Right atrium auricular region (tissue), 2 donors: ENCODE measurements at places on chromosomes 7 and 10.
A peak's percentile ranks its signal among the peaks of the same experiment; 100 is the strongest.

DNA sequence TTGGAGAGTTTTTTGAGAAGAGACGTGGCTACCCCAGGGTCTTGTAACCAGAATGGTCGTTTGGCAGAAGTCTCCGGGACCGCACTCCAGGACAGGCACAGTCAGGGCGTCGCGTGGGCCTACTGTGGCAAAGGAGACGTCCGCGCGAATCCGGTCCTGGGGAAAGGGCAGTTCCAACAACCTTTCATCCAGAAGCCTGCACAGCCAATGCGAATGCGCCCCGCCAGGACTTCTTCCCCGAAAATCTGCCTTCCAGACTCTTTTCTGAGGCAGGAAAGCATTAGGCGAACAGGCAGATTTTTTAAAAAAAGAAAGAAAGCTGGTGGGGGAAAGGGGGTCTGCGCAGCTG is 2.0 kb downstream of the HPSE2 start:
- no peak for DNase-seq

DNA sequence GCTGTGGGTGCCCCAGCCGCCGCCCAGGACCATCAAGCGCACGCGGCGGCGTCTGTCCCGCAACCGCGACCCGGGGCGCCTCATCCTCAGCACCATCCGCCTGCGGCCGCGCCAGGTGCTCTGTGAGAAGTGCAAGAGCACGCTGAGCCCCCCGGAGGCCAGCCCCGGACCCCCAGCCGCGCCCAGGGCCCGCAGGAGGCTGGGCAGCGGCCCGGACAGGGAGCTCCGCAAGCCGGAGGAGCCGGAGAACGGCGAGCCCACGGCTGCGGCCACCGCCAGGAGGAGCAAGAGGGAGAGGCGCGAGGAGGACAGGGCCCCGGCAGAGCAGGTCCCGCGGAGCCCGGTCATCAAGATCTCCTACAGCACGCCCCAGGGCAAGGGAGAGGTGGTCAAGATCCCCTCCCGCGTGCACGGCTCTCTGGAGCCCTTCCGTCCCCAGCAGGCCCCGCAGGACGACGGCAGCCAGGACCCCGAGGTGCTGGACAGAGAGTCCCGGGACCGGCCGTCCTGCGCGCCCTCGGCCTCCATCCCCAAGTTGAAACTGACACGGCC is 8.0 kb downstream of the PWWP2B start:
- no peak for DNase-seq

DNA sequence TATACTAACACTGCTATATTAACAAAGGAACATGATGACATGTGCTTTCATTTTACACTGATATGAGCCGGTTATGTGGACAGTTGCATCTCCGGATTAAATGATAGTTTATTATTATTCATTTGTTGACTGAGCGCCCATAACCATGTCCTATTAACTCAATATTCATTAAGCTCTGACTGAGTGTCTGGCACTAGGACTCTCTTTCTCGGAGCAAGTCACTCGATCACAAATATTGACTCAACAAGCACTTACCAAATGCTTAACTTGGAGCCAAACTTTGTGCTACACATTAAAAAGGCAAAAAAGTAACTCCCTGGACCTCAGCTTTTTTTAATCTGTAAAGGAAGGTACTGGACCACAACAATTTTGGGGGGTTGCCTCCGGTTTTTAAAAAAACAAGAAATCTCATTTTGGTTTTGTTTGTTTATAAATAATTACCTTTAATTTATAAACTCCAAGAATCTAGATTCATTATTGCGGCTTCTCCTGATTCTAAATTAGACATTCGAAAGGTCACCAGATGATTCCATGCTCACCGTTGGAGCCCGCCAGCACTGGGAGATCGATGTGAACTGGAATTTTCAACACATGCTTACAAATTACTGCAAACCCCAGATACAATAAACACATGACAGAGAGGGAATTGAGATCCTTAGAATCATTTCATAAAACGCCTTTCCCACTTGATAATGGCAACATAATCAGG is 8.9 kb upstream of the LYZL1 start:
- no peak for DNase-seq

- no peak for DNase-seq
Observed at GRCh38 chr10:18681366-18681765, 22.1 kb downstream of the ARL5B start.

GRCh38 chr7:124032369-124033094 is at the start of gene TMEM229A:
TSS of gene TMEM229A (minus strand) at chr7:124033067. CDS start at chr7:124033003, 64 bp downstream.
- DNase-seq, result no peak

GRCh38 chr10:58104351-58104751 is 163.3 kb downstream of the IPMK start:
- no peak for DNase-seq

GRCh38 chr10:24730811-24731210 is 7.1 kb upstream of the ARHGAP21 start:
- DNase-seq, result no peak

- DNase-seq, result no peak
Observed at GRCh38 chr7:77897004-77897547, 98.5 kb downstream of the PHTF2 start.

- DNase-seq, result peak; percentile 59
Observed at GRCh38 chr10:49010295-49010694, 70.7 kb upstream of the LRRC18 start.

DNA sequence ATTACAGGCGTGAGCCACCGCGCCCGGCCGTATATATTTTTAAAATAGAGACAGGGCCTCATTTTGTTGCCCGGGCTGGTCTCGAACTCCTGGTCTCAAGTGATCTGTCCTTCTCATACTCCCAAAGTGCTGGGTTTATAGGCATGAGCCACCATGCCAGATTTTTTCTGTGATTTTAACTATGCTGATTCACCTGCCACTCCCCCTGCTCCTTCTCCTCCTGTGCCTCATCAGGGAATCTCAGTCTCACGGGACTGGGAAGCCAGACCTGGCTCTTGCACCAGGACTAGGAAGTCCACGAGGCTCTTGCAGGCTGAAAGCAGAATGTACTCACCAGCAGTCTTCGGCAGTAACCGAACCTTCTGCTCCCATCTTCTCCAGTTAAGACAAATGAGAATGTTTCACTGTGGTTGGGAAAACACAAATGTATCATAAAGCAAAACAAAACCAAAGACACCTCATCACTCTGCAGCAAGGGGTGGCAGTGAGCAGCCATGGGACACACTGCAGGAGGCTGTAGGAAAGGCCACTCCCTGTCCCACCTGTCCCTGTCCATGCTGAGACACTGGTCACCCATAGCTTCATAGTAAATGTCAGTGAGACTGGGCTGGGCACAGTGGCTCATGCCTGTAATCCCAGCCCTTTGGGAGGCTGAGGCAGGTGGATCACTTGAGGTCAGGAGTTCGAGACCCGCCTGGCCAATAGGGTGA is 78.7 kb upstream of the MKRN1 start:
- DNase-seq, result no peak

DNA sequence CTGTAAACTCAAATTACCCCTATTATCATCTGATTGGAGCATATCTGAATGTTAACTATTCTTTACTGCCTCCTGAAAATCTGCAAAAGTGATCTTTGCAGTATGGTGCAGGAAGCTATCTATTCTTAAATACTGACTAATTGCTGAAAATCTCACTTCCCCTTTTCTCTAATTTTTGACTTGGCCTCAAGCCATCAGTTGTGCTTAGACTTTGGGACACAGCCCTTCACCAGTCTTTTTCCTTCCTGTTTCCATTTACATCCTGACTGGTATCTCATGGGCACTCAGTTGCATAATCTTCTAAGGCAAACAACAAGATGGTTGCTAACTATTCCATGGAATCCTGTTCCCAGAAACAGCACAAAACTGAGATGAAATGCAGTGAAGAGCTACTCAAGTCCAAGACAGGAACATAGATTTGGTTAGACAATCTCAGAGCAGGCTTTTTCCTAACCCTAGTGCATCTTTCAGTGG is 228.5 kb downstream of the SORCS1 start:
- DNase-seq, result no peak

DNA sequence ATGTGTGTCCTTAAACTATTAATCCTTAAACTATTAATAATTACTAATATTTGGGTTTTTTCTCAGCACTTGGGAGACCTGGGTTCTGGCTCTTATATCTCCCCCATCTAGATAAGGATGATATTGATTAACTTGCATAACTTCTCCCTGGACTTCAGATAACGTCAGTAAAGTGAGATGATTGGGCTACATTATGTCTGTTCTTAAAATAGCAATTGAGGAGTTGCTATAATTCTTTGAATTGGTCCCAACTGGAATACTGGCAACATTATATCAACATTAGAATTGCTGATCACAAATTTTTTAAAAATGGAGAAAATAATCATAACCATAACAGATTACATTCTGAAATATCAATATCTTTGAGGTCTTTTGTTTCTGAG is 1.9 kb downstream of the APBB1IP start:
- no peak for DNase-seq

DNA sequence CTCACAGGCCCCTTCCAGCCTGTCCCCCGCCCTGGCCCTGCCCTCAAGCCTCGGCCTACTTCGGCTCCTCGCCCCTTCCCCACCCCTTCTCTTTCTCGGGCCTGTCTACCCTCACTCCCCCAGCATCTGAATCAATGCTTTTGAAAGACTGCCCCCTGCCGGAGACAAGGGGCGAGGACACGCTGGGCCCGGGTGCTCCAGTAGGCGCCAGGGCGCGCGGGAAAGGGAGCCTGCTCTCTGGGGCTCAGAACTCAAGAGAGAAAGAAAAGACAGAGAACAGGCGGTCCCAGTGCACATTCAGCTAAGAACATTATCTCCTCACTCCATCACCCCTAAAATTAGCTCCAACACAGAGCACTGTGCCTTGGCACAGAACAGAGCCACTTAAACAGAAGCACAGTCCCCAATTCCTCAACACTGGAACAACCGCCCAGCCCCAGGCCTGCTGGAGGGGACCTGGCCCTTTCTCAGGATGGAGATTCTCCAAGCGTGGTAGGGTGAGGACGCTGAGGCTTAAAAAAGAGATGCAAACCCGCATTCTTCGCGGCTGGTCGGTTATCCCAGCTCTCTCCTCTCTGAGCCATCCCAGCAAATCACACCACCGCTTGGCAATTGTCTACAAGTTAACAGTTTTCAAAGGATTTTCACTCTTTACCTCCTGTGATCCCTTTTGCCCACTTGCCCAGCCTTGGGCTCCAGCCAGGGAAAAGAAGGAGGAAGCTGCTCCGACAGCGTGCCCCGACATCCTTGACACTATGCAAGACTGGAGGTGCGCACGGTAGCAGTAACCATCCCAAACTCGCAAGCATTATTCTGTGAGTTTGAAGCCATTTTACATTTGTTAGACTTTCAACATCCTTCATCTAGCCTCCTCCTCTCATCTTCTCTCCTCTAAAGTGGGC is 2.1 kb downstream of the GIGYF1 start:
- DNase-seq, result peak; percentile 82

GRCh38 chr10:13820964-13821337 is 234.2 kb downstream of the PRPF18 start:
- no peak for DNase-seq

GRCh38 chr10:121764233-121764942 is 163.4 kb downstream of the ATE1 start:
- DNase-seq, result no peak

DNA sequence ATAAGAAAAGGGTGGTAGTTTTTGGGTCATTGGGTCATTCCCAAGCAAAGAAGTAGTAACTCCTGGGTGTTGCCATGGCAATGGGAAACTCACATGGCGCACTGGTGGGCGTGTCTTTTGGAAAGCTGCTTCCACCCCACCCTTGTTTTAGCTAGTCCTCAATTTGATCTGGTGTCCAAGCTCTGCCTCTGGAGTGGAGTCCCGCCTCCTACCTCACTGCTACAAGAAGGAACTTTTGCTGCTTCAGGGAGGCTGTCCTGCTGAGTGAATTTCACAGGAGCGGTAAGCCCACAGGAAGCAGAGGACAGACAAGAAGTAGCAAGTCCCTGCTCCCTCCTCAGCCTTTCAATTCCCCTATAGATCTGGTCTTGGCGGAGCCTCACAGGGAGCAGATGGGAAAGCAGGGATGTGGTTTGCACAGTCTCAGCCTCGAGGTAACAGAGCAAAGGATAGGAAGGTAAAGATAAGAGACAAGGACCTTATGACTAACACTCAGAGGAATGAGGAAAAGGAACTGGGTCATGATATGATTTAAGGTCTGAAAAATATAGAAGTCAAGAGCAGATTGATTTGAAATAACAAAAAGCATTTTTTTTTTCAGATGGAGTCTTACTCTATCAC is 700.3 kb downstream of the TNS3 start:
- DNase-seq, result no peak

GRCh38 chr7:2613931-2614600 is 17.7 kb upstream of the TTYH3 start:
- DNase-seq, result no peak

- DNase-seq, result no peak
Observed at GRCh38 chr7:1787681-1788235, 117.7 kb downstream of the ELFN1 start.

DNA sequence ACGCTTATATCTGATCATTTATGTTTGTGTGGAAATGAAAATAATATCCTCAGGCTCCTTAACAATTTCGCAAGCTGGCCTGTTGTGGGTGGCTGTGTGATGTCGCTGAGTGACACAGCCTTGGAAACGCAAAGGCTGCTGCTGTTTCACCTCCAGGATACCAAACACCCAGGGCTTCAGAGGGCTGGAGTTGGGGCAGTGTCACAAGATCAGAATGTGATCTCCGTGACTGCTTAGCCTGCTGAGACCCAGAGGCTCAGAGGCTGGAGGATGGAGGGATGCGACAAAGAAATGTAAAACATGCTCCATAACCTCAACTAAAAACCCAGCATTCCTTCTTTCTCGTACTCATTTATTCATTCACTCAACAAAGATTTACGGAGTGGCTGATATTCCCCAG is 37.2 kb upstream of the BMPER start:
- DNase-seq, result no peak

DNA sequence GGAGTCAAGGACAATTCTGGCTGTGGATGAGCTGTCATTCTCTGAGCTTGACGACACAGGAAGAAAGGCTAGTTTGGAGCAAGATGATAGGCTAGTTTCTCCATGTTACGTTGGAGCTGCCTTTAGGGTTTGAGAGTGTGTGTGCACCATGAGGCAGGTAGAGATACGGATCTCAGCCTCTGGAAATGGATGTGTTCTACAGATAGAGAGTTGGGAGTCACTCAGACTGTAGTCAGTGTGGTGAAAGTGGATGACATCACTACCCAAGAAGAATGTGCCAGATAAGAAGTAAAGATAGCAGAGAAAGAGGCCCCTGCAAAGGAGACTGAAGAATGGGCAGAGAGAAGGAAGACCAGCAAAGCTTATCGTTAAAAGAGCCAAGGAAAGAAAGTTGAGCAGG is 42.4 kb downstream of the PNLIPRP3 start:
- no peak for DNase-seq

GRCh38 chr7:38178695-38179344 is 775 bp downstream of the STARD3NL start:
- DNase-seq, result no peak

DNA sequence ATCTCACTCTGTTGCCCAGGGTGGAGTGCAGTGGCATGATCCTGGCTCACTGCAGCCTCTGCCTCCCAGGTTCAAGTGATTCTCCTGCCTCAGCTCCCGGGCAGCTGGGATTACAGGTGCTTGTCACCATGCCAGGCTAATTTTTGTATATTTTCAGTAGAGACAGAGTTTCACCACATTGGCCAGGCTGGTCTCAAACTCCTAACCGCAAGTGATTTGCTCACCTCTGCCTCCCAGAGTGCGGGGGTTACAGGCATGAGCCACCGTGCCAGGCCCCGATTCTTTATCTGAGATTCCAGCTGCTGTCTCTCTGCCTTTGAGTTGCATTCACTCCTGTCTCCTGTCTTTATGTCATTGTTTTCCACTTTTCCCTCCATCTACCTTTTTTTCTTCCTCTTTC is 168.7 kb downstream of the TMEM178B start:
- no peak for DNase-seq

- DNase-seq, result no peak
Observed at GRCh38 chr10:98308669-98309365, 40.8 kb upstream of the LOXL4 start.
